ENCODE measurements at places on chromosomes 1 and 21. TPM values are rescaled to one million over a fixed set of nuclear protein-coding genes. Genes with fewer than 3 reads are reported as not detected.

Gene TDRD5
- not detected for total RNA-seq

Gene CADM3
- 10.0 TPM for total RNA-seq

GRCh38 chr1:72623299-72623708 is 341.0 kb upstream of the NEGR1 start:
- DNase-seq, result peak; percentile 1

GRCh38 chr1:205062319-205062718 is 19.3 kb downstream of the CNTN2 start:
- no peak for DNase-seq

- DNase-seq, result no peak
Observed at GRCh38 chr1:113320272-113320671, 70.0 kb upstream of the MAGI3 start.

DNA sequence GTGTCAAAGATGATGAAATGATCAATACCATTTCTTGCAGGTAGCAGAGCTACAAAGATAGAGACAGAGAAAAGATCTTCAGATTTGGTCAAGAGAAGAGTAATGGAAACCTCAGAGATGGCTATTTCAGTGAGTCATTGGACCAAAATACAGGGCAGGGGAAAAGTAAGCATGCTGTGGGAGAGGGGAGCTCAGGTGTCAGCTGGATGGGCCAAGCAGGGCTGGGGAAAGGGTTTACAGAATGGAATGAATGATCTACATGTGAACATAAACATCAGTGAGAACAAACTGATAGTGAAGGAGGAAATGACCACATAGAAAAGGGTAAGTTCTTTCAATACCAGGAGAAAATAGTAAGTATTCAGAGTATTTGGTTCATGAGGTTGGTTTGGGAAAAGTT is 61.4 kb upstream of the CNN3 start:
- no peak for DNase-seq

DNA sequence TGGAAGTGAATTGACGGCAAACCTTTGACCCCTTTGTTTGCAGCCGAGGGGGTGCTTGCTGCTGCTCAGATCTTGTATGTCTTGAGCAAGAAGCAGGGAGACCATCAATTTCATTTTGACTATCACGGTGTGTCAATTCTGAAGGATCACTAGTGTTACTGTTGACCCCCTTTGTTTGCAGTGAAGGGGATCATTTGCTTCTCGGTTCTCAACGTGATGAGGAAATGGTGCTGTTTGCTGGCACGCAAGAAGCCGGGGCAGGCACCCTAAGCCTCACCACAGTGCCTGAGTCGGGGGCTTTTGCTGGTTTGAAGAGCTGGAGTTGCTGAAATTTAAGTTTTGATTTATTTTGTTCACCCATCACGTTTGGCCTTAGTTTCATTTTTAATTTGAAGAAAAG is 7.5 kb downstream of the RBM15 start:
- DNase-seq, result no peak
